ENCODE measurements at places on chromosomes 1 and 21. TPM values are rescaled to one million over a fixed set of nuclear protein-coding genes. Genes with fewer than 3 reads are reported as not detected.

The S1PR1 gene
- 49.8 TPM for total RNA-seq

The TINAGL1 gene
- 3.0 TPM for total RNA-seq

The CCDC190 gene
- total RNA-seq: 1.2 TPM

The CHD1L gene
- 18.0 TPM for total RNA-seq

The LIPI gene
- not detected for total RNA-seq

The NBPF6 gene
- not detected for total RNA-seq

The PRAMEF6 gene
- total RNA-seq: not detected

The ELF3 gene
- total RNA-seq: not detected

The KCNJ15 gene
- total RNA-seq: under 0.01 TPM

The AP4B1 gene
- 26.8 TPM for total RNA-seq

The FOXO6 gene
- 4.8 TPM for total RNA-seq

The PPIAL4G gene
- total RNA-seq: 0.46 TPM

The ASCL5 gene
- total RNA-seq: 0.23 TPM

The BARHL2 gene
- 1.4 TPM for total RNA-seq

The GLIS1 gene
- total RNA-seq: 0.23 TPM

The FCAMR gene
- total RNA-seq: not detected

The IFNLR1 gene
- 2.3 TPM for total RNA-seq

The LPAR3 gene
- total RNA-seq: 0.46 TPM

The TBX19 gene
- 0.69 TPM for total RNA-seq

The TEKT2 gene
- total RNA-seq: 11.1 TPM

The PROK1 gene
- not detected for total RNA-seq

The ATP6V1G3 gene
- total RNA-seq: not detected

The AVPR1B gene
- 0.23 TPM for total RNA-seq

The SMIM1 gene
- 0.92 TPM for total RNA-seq

The CYP4B1 gene
- not detected for total RNA-seq

The ZNF593OS gene
- not detected for total RNA-seq

The HJV gene
- total RNA-seq: 0.23 TPM

The POMGNT1 gene
- 60.7 TPM for total RNA-seq

The TNFRSF4 gene
- not detected for total RNA-seq

The SAMD13 gene
- 7.8 TPM for total RNA-seq

The GAS5 gene
- total RNA-seq: 398 TPM

The CD52 gene
- total RNA-seq: not detected

The SETD4 gene
- 33.7 TPM for total RNA-seq

The IGSF9 gene
- 3.9 TPM for total RNA-seq

The SH3BGR gene
- 5.1 TPM for total RNA-seq

The RGS18 gene
- 1.8 TPM for total RNA-seq

The GJA8 gene
- total RNA-seq: not detected

The LINGO4 gene
- total RNA-seq: 0.23 TPM

The ST6GALNAC5 gene
- 58.6 TPM for total RNA-seq

The ARHGEF16 gene
- total RNA-seq: 2.5 TPM

The CYP4Z1 gene
- total RNA-seq: 0.92 TPM
